T-helper 2 cell (primary cell): ENCODE measurements at places on chromosomes 1 and 21.
A peak's percentile ranks its signal among the peaks of the same experiment; 100 is the strongest.

- DNase-seq = no peak
Measured at GRCh38 chr21:21713651-21714180, 715.5 kb downstream of the NCAM2 start.

GRCh38 chr1:41955461-41956159, 36.9 kb upstream of the HIVEP3 start:
- DNase-seq = peak; percentile 3

GRCh38 chr1:34790985-34791384, 1.8 kb upstream of the GJA4 start:
- DNase-seq = no peak

DNA sequence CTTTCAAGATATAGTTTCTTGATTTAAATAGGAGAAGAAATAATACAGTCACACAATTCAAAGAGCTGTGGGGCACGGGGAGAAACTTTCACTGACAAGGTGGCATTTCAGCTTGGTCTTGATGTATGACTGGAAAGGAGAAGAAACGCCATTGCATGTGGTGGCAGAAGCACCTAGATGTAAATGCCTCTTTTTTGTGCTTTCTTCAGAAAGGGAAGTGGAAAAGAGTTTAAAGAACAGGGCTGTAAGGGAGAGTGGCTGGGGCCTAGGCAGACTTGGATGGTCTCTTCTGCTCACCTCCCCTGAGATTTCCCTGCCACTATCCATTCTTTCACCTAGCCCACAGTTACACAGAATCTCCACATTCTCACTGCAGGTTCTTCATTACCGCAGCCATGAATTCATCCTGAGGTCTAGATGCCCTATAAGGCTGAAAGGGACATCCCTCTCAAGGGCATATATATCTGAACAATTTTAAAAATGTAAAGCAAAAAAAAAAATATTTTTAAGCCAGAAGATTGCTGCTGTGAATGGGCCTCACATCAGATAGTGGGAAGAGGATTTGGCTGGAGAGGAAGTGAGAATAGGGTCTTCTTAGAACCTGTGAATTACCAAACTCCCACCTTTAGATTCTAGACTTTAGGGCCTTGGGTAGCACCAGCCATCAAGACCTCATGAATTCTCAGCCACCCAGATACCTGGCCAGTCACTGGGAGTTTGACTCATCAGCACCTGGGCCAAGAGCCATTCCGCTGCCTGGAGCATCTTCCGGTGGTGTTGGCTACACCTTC, 23.4 kb downstream of the CACNA1E start:
- DNase-seq = no peak

DNA sequence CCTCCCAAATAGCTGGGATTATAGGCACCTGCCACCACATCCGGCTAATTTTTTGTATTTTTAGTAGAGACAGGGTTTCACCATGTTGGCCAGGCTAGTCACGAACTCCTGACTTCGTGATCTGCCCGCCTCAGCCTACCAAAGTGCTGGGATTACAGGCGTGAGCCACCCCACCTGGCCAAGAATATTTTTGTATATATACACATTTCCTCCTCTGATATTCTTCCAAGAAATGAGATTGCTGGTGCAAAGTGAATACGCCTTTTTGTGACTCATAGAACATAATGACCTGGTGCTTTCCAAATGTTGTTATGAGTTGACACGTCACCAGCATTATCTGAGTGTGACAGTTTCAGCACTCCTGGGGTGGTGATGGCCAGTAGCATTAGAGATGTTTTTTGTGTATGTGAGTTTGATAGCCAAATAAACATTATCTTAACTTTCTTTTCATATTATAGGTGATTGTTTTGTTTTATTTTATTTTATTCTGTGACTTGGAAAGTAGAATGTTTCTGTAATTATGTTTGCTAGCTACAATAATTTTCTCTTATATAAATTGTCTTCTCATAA, 54.9 kb downstream of the KCNK1 start:
- no peak for DNase-seq

DNA sequence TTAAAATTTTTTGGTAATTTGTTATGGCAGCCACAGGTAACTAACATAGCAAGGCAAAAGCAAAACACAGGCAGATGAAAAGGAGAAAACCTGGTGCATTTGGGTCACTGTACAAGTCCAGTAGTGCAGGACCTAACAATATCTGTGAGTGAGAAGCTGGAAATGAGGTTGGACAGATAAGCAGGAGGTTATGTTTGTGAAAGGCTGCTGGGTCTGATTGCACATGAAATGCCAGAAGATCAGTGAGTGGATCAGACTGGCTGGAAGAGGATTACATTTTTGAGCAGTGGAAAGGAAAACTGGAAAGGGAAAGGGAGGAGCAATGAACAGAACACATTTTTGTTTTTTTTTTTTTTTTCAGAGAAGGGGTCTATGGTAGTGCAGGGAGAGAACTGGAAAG, 73.6 kb downstream of the CYYR1 start:
- no peak for DNase-seq

DNA sequence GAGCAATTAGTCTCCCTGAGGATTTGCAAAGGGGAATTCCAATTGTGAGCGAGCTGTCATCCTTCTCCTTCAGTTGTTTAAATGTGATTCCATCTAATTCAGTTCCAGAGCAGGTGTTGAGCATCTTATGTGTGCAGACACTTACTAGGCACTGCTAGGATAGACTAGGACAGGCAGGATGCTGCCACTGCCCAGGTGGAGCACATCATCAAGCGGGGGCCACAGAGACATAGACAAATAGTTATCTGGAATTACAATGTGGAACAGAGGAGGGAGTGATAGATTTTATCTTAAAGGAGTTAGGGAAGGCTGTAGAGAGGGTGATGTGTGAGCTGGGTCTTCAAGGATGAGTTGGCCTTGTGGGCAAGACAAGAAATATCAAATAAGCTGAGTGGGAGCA, 55.9 kb downstream of the CDC7 start:
- DNase-seq = no peak

GRCh38 chr1:221723018-221723847, 18.7 kb downstream of the DUSP10 start:
- DNase-seq = no peak

DNA sequence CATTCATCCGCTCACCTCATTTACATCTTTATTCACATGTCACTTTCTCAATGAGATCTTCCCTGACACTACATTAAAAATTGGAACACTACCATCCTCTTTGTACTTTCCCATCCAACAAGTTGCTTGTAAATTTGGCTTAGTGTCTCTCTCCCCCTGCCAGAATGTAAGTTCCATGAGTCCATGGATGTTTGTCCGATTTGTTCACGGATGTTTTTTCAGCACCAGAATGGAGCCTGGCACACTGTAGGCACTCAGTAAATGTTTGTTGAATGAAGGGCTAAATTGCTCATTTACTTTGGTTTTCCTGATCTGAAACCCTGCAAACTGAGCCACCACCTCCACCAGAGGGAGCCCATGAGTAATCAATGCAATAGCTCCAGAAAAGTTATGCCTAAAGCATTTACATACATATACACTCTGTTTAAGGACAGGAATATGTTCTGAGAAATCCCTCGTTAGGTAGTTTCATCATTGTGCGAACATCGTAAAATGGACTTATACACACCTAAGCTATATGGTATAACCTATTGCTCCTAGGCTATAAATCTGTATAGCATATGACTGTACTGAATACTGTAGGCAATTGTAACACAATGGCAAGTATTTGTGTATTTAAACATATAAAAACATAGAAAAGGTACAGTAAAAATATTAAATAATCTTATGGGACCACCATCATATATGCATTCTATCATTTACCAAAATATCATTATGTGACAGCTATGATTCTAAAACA, 2.8 kb upstream of the EYA3 start:
- peak; percentile 72 for DNase-seq

DNA sequence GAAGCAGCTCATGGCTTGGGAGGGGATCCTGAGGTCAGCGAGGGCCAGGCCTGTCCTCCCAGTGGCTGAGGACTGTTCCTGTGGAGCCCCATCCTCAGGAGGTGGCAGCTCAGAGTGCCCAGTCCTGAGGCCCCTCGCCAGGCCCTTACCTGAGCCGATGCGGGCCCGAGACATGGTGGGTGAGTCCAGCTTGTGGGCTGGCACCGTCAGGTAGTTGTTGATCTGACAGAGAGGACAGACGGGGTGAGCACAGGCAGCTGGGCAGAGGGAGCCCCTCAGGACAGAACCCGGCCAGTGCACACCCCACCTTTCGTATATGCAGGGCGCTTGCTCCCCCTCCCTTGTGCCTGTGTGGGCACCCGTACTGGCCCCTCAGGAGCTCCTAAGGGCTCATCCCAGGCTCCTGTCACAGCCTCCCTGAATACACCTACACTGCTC, 53.9 kb downstream of the SLC9A1 start:
- DNase-seq = no peak

DNA sequence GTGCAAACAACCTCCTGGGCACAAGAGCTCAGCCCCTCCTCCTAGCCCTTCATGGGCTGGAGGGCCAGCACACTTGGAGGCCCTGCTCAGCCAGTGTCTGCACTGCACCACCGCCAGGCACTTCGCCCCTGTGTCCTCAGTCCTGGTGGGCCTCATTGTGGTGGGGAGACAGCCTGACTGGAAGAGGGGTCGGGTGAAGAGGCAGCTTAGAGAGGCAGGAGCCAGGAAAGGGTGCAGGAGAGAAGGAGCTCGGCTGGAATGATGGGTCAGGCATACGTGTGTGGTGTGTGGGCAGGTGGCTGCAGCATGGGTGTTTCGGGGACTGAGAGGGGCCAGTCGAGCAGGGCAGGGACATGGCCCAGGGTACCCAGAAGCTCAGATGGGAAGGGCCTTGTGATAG, 4.1 kb downstream of the WNT3A start:
- no peak for DNase-seq

DNA sequence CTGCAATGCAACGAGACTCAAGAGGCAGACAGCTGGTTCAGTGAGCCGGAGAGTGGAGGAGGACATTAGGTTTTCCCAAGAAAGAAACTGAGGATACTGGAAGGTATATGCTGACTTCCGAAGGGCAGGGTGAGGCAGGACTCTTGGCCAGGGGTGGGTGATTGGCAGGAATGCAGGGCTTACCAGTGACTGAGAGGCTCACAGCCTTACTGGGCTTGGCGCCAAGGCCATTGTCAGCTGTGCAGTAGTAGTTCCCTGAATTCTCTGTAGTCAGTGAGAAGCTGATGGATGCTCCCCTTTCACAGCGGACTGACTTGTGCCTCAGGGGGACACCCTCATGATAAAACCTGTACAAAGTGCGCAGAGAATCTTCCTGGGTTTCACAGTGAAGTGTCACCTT, 9.6 kb downstream of the FCRL5 start:
- DNase-seq = no peak

DNA sequence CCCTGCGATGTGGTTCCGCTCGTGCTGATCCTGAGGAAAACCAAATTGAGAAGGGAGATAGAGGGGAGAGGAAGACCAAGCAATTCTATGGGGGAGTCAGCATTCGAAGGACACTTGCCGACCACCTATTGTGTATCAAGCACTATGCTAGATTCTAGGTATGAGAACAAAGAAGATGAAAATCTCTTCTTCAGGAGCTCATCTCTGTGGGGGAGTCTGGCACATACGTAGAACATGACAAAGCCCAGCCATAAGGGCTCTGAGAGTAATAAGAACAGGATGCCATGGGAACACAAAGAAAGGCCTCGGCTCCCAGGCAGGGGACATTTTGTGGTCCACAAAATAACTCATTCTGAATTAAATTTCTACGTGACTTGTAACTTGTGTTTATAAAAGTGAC, 83.7 kb downstream of the WLS start:
- DNase-seq = no peak

GRCh38 chr21:44874497-44875315, 1.2 kb upstream of the PTTG1IP start:
- no peak for DNase-seq

- no peak for DNase-seq
Measured at GRCh38 chr1:154629061-154629674, 21.2 kb upstream of the ADAR start.

- peak; percentile 81 for DNase-seq
Measured at GRCh38 chr1:19251305-19252196, at the start of the genes EMC1 and MRTO4. EMC1 (minus strand) TSS chr1:19251524; CDS start chr1:19251509, 15 bp downstream. MRTO4 (plus strand) TSS chr1:19251805; CDS start chr1:19251836, 31 bp downstream.
